ENCODE measurements at places on chromosomes 3 and 15.
A peak's percentile ranks its signal among the peaks of the same experiment; 100 is the strongest.

- no peak for DNase-seq
These were observed 483.2 kb upstream of the SGO1 start for GRCh38 chr3:20669184-20669583.

DNA sequence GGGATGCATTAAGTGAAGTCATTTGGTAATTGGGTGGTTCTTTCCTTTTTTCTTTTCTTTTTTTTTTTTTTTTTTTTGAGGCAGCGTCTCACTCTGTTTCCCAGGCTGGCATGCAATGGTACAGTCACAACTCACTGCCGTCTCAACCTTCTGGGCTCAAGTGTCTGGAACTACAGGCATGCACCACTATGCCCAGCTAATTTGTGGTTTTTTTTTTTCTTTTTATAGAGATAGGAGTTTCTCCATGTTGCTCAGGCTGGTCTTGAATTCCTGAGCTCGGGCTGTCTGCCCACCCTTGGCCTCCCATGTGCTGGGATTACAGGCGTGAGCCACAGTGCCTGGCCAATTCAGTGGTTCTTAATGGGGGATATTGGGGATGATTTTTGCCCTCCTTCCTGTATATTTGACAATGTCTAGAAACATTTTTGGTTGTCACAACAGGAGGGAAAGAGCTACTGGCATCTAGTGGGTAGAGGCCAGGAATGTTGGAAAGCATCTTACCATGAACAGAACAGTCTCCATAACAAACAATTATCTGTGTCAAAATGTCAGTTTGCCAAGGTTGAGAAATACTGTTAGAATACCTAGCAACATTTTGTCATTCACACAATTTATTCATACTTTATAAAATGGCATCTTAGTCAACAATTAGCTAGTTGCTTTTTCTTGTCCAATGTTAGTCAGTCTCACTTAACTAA lies 79.4 kb upstream of the CNTN3 start:
- no peak for DNase-seq

DNA sequence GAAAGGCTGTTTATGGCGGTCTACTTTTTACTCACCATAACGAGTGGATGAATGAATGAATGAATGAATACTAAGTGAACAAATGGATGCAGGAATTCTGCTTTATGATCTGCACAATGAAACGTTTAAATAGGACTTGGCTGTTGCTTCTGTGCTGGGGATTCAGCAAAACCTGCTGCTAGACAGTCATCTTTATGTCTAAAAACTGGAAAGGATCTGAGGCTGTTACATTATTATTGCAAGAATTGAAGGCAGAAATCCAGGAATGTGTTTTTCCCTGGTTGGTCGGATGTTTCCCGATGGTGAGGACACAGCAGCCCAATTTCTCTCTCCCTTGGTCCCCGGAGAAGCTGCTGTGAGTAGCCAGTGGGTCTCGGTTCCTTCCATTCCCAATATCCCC lies 94.2 kb downstream of the GABRG3 start:
- no peak for DNase-seq

GRCh38 chr3:50655009-50655830 lies 19.5 kb upstream of the DOCK3 start:
- DNase-seq: peak; percentile 48

- no peak for DNase-seq
These were observed 268.8 kb upstream of the TBL1XR1 start for GRCh38 chr3:177466074-177466473.

DNA sequence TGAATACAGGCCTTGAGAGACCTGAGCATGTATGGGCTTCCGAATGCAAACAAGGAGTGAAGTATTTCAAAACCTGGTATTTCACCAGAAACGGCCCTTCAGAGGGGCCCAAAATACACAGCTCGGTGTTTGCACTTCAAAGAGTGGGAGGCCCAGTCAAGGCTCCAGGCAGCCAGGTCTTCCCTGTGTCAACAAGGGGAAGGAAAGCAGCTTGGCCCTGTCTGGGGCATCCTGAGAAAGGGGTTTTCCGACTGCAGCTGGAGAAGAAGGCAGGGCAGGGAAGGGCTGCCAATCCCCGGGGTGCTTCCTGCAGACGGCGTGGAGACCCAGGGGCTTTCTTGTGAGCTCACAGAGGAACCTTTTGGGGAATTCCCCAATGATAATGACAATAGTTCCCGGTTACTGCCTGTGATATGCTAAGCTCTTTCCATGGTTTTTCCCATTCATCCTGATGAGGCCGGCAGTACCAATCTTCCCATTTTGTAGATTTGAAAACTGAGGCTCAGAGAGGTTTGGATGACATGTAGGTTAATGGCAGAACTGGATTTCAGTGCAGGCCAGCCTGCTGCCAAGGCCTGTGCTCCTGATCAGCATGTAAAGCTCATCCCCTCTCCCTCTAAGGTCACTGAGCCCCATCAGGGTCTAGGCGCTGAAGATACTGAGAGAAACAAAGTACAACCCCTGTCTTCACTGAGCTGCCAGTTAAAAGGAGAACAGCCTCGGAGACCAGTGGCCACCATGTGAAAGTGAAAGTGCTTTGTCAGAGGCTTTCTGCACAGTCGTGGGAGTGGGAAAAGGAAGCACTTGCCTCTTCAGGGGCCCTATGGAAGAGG lies 43.0 kb upstream of the TLE3 start:
- peak; percentile 95 for DNase-seq

DNA sequence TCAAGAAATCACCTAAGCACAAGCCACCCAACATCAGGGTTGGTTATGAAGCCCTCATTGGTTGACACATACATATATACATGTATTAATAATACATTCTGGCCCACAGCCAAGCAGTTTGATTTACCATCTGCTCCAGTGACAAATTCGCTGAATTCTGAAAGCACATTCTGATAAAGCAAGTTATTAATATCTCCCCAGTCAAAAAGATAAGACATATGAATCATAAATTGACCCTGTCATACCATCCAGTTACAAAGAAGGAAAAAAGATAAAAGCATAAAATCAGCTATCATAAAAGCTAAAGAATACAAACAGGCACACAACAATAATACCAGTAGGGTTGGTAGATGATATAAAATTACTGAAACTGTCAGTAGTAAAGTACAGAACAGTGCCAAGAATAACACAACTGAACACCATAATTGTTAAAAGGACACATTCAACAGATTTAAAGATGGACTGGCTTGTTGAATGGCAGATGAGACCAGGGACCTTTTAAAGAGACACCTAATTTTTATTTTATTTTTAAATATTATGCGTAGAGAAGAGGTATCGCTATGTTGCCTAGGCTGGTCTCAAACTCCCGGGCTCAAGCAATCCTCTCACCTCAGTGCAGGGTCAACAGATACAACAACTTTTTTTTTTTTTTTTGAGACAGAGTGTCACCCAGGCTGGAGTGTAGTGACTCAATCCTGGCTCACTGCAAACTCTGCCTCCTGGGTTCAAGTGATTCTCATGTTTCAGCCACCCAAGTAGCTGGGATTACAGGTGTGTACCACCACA lies 7.7 kb downstream of the SNX4 start:
- no peak for DNase-seq

DNA sequence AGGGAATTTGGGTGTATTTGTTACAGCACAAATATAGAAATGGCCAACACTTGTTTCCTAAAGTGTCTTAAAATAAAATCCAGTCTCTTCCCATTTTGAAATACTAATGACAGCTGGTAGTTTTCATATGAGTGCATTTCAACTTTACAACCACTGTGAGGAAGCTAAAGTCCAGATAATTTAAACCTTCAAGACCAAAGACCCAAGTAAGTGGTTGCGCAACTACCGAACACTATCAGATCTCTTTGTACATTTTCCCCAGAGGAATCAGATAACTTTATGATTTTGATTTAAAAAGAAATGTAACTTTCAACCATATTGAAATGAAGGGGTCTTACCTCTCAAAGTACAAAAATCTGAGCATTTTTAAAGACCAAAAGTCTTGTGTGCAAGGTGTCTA lies 14.3 kb downstream of the BCL2L10 start:
- no peak for DNase-seq

DNA sequence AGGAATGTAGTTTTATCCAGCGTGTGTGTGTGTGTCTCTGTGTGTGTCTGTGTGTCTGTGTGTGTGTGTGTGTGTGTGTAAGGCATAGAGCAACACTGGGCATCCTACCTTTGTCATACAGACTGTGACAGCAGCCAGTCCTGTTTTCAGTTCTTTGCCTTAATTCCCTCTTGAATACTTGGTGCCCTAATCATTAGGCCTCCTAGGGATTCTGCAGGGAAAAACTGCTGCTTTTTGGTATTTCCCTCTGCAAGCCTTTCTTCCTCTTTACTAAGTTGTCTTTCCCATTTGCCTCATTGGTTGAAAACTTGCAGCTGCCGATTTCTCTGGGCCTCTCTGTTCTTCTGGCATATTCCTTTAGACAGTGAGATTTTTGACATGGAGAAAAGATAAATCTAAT lies 9.2 kb downstream of the SLC25A36 start:
- DNase-seq: peak; percentile 54

- DNase-seq: no peak
These were observed 5.2 kb upstream of the YEATS2 start for GRCh38 chr3:183692436-183692835.

DNA sequence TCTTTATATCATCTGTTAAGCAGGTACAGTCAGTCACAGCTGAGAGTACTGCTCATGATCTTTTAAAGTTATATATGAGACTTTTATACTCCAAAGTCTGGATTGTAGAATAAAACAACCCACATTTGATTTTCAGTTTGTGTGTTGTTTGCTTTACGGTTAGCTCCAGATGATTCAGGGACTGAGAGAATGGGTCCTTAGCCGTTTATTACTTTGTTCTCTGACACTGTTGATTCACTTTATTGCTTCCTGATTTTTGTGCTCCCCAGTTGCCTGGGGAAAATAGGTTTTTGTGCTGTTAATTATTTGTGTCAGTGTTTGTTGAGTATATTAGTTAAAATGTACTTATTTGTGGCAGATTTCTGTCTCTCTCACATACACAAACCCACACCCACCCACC lies 8.6 kb upstream of the EBLN2 start:
- no peak for DNase-seq

DNA sequence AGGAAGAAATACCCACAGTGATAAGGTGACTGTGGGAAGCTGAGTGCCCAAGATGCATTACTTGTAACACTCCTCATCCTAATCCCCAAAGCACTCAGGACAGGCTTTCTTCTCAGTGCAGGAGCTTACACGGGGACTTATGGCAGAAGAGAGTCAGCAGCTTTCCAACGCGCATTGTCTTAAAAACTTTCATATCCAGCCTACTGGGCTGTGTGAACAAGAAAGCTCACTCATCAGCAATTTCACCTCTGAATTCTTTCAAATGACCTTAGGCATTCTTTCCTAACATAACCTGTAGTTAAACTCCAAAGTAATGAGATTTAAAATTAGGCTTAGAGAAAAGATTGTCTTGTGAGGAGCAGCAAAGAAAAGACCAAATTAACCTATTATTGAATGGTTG lies 132.3 kb downstream of the KCNAB1 start:
- no peak for DNase-seq

DNA sequence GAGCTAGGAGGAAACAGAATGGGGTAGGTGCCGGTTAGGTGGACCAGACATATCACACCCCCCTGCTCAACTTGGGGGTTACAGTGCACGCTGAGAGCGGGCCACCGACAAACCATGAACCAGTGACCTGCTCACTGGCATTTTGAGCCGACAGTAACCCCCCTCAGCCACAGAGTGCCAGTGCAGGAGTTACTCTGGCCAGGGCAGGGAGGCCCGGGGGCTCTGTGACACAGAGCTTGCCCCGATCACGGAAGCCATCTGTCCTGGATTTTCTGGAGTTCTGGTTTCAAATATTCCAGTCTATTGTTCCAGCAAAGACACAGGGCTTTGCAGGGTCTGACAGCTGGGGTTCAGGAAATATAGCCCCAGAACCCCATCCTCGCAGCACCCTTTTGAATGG lies 225.2 kb downstream of the VPS13C start:
- no peak for DNase-seq

DNA sequence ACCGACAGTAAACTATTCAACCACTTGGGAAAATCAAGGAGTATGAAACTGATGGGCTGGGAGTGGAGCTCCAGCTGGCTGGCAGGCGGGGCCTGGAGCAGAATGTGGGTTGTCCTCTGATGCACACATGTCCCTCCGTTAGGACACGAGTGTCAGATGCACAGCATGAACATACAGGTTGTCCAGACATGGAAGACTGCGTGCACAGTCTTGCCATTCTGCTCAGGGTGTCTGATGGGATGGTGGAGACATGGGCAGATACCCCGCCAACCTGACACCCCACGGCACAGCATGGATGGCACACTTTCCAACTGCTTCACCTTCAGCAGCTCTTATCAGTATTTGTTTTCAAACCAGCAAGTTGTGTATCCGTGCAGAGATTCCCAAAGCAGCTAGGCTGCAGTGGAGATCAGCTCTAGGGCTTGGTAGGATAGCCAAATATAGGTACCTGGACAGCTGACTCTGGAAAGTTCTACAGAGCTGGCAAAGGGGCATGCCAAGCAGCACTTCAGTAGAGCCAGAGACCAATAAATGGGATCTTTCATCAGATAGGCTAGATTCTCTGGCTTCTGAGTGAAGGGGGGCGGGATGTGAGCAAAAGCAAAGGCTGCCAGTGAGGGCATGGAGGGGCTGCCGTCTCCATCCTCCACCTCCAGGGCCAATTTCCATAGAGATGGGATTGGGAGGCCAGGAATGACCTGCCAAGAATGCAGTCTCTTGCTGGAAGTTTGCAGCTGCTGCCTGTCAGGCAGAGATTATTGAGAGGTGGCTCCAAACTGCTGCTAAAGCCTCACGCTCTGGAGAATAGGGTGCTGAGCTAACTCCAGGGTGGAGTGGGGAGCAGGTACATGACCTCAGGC lies 47.2 kb upstream of the KY start:
- no peak for DNase-seq

GRCh38 chr15:87340370-87340769 lies 916.2 kb downstream of the NTRK3 start:
- DNase-seq: no peak

- no peak for DNase-seq
These were observed 321.4 kb upstream of the NDN start for GRCh38 chr15:24008476-24008875.

DNA sequence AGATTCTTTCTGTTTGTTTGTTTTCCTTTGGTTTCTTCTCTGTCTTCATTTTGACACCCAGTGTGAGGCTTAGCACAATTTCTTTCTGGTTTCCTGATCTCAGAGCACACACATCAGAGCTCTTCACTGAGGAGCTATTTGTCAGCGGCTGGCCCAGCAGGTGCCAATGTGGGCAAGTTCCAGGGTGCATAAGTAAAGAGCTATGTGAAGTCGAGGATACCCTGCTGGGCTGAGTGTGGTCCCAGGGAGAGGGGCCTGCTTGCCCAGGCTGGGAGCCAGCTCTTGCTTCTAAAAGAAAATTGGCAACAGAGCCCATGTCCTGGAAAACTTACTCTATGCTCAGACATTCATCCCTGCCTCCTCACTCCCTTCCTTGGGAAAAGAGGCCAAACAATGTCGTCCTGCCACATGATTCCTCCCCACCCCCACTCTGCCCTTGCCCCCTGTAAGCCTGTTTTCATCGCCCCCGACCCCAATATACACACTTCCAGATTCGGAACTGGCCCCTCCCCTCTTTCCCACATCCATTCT lies 101.2 kb downstream of the ST8SIA2 start:
- DNase-seq: no peak

DNA sequence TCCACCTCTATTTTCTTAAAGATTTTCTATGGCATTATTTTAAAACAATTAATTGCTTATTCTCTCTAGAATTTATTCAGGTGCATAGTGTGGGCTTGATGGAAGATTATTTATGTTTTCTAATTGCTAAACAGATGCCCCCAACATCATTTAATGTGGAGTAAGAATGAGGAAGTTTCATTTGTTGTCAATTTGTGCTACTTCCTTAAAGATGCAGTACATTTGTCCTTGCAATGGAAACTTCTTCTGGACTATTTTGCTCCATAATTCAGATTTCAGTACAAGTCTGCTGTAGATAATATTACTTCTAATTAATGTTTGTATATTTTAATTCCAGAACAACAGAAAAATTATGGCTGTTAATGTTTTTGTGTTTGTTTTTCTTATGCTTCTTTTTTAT lies 104.8 kb downstream of the TGFBR2 start:
- DNase-seq: peak; percentile 46

Data from suppressor macrophage treated with lipopolysaccharide for 1 hour (primary cell).